ENCODE measurements at places on chromosomes 1 and 21.

DNA sequence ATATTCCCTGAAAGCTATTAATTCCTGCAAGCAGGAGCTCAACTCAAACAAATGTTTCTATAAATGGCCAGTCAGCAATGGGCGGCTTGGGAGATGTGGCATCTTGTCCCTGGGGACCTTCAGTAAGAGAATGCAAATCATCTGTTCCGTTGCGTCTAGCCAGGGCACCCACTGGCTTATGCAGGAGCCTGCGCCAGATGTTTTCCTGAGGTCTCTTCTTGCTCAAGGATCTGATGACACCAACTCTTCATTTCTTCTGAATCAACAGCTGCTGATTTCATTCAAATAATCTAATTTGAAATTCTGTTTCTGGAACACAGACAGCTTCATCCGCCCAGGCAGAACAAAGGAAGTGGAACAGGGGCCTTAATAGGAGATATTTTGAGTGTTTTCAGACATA lies 70.0 kb upstream of the AJAP1 start:
- DNase-seq, result no peak

- DNase-seq, result no peak
Measured at GRCh38 chr1:171019971-171020370, 70.7 kb upstream of the FMO3 start.

DNA sequence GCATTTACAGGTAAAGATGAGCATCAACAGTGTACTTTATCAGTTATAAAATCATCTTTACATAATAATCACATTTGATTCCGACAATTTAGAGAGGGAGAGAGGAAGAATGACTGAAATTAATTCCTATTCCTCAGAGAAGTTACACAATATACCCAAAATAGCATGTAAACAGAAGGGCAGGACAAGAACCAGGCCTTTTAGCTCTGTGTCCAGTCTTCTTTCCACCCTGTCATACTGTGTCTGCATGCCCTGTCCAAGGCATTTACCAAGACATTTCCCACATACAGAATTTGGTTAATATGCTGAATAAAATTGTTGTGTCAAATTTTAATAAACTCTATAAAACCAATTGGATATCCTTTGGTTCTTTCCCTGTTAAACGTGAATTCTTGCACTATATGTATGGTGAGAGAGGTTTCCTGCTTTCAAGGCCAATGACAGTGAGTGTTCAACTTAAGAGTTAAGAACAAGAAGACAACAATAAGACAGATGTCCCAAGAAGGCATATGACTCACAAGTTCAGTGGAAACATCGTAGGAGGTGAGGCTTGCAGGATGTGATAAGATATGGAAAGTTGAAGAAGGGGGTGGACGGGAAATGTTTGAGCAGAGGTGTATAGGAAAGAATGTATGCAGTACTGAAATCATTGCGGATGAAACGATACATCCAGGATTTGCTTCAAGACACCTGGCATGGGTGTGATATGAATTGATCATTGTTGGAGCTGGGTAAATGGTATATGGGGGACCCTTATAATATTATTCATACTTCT lies 20.8 kb downstream of the LRRC8B start:
- peak; percentile 61 for DNase-seq

DNA sequence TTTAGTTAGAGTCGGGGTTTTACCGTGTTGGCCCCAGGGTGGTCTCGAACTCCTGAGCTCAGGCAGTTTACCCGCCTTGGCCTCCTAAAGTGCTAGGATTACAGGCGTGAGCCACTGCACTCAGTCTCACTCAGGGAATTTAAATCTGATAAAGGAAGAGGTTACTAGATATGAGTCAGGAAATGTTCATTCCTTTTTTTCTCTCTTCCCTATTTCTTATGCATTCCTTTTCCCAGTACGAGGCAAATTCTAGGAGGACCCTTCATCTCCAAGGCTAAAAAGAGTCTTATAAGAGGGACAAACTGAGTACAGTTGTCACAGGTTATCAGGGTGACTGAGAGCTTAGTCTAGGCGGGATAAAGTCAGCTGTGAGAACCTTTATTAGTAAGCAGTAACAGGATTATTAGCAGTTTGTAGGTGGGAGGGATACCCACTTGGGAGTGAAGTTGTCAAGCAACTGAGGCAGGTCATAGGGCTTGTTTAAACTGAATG lies 9.1 kb downstream of the MACF1 start:
- no peak for DNase-seq

- no peak for DNase-seq
Measured at GRCh38 chr1:174768949-174769348, 230.8 kb upstream of the CACYBP start.

DNA sequence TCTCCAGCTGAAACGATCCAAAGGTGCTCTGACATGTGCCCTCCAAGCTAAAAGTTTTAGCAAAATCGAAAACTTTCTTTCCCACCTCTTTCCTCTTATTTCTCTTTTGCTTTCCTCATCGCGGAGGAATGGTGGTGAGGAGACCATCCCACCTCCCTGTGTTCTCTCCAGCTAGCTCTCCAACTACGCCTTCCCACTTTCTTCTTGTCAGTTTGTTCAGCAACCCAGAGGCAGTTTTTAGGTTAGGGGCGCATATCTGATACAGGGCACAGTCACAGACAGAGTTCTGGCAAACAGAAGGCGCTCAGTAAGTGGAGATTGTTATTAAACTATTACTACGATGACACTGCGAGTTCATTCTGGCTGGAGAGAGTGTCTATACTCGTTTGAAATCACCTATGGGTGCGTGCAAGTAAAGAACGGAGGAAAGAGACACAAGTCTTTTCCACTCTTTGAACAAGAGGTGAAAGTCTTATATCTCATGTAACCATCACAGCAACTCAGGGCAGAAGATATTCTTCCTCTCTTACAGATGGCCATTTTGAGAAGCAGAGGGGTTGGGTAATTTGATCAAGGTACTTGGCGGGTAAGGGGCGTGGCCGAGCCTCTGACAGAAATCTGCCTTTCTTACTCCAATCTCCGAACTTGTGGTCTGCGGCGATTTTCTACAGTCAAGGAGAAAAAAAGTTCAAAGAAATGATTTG lies 13.9 kb downstream of the HLX start:
- DNase-seq, result no peak

GRCh38 chr21:38467911-38468310 lies 30.4 kb downstream of the ERG start:
- DNase-seq, result no peak

DNA sequence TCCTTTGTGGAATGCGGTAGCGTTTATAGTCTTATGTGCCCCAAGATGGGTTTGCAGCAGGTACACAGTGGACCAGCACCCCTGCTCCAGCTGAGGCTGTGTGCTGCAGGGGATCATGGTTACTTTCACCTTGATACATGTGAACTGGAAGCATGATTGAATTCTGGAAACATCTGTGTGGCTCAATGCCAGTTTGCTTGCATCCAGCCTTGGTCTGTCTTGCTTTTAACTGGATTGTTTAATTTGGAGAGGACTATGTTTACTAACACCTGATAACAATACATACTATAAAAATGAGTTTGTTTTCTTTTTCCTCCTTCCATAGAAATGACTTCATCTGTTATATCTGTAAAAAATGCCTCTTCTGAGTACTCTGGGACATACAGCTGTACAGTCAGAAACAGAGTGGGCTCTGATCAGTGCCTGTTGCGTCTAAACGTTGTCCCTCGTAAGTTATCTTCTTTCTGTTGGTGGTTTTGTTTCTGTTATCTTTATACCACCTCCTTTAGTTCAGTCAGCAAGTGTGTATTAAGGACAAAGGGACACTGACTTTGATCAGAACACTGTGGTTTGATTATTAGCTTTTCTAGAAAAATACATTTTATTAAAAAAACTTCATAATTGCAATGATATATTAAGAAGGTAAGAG lies 47.7 kb downstream of the CXADR start:
- DNase-seq, result no peak

DNA sequence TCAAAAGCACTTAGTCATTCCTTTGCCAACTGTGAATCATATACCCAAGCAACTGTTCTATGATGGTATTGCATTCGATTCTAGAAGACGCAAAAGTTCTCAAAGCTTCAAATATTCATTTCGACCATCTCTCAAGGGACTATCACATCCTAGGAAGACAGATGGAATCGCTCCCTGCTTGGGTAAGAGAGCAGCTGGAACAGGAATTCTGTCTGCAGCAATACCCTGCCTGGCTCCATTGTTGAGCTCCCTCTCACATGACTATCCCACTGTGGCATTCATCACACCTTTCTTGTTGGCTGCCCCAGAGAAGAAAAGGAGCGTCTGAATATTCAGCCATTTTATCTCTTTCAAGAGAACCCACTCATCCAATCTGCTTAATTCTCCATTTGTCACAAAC lies 397.7 kb downstream of the NTNG1 start:
- DNase-seq, result no peak

DNA sequence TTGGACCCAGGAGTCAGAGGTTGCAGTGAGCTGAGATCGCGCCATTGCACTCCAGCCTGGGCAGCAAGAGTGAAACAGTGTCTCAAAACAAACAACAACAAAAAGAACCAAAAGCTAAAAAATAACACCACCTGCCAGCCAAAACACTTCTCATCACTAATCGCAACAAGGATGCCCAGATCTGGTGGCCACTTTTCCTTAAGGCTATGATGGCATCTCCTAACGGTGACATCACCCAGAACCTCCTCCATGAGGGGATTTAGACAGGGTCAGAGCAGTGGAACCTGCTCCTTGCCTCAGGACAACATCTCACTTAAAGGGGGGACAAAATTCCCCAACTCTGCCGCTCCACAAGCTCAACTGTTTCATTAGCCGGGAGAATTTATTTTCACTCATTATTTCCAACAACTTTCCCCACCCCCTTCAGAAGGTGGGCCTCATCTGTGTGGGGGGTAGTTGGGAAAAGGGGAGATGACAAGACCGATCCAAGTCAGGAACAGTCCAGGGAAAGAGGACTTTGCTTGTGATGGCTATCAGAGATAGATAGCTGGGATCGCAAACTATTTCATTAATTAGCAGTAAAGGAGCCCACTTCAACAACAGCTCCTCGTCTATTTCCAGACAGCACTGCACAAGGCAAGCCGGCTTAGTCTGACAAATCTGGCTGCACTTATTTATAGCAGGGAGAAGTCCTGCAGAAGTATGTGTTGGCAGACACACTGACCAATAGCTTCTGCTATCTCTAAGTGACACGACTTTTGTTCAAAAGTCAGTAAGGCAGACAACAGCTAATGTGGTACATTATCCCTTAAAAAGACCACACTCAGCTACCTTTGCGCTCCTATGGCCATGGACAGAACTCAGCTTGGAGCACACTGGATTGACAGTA lies 2.6 kb downstream of the PABPC4 start:
- no peak for DNase-seq

DNA sequence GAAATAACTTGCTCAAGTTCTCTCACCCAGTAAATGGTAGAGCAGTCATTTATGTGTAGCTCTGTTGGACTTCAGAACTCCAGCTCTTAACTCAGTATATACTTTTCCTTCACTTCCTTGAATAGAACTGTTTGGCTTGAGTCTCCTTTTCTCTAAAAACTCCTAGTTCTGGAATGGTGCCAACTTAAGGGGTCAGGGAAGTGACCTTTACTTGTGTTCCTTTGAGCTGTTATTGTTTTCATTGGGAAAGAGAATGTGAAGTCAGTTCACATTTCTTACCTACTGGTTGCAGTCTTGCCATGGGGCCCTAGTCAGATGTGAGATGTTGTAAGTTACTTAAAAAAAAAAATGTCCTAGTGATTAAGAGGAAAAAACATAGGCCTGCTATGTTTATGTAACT lies 77.0 kb upstream of the MACF1 start:
- no peak for DNase-seq

DNA sequence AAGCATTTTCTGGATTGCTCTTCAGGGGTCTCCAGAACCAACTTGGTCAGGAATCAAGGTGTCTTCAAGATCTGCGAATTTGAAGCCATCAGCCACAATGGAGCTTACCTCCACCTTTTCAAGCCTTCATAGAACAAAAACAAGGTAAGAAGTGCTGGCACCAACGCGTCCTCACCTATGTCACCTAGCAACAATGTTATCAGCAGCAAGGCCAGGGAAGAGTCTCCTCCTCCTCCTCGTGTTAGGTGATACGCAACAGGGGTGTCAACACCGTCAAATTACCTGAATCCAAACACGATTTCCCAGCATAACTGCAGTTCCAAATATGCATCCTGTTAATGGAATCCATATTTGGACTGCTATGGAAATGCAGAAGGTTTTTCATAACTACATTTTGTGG lies 4.1 kb upstream of the TIAM1 start:
- DNase-seq, result no peak

DNA sequence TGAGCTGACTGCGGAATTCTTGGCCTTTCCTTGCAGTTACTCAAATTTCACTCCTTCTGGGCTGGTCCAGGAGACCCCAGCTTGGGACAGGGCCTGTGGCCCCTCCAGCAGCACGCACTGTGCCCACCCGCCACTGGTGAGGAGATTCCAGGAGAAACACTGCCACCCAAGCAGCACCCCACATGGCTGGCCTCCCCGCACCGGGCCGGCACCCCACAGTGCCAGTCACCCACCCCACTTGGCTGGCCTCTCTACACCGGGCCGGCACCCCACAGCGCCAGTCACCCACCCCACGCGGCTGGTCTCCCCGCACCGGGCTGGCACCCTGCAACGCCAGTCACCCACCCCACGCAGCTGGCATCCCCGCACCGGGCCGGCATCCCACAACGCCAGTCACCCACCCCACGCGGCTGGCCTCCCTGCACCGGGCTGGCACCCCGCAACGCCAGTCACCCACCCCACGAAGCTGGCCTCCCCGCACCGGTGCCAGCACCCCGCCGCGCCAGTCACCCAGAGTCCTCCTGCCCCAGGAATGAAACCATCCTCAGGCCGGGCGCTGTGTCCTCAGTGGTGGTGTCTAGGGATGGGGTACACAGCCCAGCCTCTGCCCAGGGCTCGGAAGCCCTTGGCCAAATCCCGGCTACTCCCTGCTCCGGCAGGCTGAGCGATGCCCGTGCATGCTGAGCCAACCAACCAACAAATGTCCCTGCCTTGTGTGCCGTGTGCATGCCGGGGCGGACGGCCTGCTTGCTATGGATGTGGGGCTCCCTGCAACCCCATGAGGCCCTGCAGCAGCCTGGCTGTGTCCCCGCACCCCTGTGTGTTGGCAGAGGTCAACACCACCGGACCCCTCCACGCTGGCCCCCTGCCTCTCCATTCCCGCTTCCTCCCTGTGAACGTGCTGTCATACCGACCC lies 38.6 kb upstream of the TSPEAR start:
- DNase-seq, result no peak

GRCh38 chr1:99018313-99018712 lies 13.7 kb upstream of the PLPPR5 start:
- DNase-seq, result no peak

- no peak for DNase-seq
Measured at GRCh38 chr1:58561633-58562032, 15.1 kb upstream of the OMA1 start.

GRCh38 chr1:25063591-25064416 lies 133.7 kb upstream of the RUNX3 start:
- no peak for DNase-seq

DNA sequence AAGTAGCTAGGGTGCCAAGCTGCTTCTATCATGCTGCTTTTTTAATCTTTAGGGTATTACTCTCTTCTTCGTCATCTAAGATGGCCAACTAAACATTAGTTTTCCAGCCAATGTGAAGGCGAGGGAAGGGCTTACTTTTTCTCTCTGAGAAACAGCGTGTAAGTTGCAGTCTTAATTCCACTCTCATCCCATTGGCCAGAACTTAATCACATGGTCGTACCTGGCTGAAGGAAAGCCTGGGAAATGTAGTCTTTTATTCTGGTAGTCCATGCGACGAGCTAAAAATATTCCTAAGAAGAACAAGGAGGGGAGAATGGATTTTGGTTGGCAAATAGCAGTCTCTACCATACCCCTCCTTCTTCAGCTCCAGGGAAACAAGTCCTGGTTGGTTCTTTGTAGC lies 21.5 kb downstream of the DNAJC6 start:
- no peak for DNase-seq

Data from CMK (cell line).